ENCODE measurements at places on chromosomes 1 and 21. TPM values are rescaled to one million over a fixed set of nuclear protein-coding genes. Genes with fewer than 3 reads are reported as not detected.

GRCh38 chr1:198024782-198025181 lies 107.6 kb downstream of the LHX9 start:
- no peak for DNase-seq

DNA sequence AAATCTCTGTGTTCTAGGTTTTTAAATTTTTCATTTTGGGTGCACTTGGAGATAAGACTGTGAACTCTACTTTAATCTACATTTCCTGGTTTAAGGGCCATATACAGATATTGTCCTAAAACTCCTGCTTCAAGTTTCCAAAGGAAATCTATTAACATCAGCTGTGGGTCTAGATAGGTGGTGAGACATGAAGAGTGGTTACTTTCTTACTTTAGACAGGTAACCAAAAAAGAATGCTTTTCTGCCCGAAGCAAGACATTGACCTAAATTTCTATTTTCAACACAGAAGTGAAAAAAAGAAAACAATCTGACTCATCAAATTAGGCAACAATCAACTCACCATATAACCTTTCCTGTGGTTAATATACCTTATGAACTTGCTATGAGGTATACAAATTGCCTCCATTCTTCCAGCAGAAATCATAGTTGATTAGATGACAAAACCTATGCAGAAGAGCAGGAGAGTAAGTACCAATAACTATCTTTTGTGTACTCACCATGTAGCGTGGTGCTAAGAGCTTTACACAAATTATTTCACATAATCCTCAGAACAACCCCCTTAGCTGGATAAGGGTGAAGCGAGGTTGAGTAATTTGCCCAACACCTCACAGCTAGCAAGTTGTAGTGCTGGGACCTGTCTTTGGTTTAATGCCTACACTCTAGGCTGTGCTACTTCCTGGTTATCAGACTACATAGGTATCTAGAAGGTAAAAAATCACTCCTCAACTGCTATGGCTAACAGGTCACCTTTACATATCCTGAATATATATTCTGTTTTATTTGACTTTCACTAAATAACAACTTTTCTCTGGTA lies 23.4 kb upstream of the PTPN14 start:
- no peak for DNase-seq

GRCh38 chr21:46220275-46220810 lies 8.2 kb downstream of the LSS start:
- no peak for DNase-seq

GRCh38 chr21:40620386-40621145 lies 226.4 kb downstream of the DSCAM start:
- no peak for DNase-seq

DNA sequence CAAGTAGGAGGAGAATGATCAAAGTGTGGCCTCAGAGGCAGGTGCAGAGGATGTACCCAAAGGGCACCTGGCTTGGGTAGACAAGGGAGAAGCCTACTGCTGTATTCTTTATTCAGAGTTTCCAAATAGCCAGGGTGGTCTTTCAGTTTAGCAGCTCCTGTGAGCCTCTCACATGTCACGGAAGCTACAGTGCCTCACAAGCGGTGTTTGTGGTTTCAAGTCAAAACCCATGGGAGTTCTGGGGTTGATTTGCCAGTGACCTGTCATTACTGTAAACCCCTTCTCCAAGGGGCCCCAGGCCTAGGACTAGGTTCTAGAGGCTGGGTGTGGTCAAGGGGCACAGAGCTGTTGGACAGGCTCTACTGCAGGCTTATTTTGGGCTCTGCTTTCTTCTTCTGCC lies 10.2 kb upstream of the IL10 start:
- DNase-seq = no peak

DNA sequence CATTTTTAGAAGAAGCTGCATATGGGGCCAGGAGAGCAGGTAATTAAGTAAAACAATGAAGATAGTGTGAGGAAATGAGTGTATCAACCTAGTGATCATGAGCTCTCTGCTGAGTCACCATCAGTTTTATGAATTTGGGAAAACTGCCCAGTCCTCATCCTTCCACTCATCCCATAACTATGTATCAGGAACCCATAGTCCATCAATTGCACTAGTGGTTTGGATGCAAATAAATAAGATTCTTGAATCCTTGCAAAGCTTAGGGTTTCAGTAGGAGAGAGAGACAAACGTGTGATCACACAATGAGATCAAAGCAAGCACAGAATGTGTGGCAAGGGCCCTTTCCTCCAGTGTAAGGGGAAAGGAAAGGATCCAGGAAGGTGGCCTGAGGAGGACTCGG lies 145.6 kb downstream of the ZZZ3 start:
- no peak for DNase-seq

- DNase-seq = no peak
Measured at GRCh38 chr1:85280636-85281035, 4.2 kb upstream of the BCL10 start.

DNA sequence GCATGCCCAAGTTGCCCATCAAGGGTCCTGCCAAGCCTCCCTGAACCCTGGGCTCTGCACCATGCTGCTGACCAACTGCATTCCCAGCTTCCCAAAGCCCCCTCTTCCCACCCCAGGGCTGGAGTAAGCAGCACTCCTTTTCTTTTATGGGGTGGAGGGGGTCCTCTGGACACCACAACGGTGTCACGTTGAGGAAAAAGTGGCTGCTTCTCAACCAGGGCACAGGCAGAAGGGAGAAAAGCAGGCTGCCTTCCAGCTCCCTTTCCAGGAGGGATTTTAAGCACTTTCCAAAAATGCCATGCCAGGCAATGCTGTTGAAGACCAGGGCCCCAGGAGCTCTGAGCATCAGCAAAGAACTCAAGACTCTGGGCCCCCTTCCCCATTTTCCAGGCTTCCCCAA lies 691 bp downstream of the RIMS3 start:
- no peak for DNase-seq

DNA sequence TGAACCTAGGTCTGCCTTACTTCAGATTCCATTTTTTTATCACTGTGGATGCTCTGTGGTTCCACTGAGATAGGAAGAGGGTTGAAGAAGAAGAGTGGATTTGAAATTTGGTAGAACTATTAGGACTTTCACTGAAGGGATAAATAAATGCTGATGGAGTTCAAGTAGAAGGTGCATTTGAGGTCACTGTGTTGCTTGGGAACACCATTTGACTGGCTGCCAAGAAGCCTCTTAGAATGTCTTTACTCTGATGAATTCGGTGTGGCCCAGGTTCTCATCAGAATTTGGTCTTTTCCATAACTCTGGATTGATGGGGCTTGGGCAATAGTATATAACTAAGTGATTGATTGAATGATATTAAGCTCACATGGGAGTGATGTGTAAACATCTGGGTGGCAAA lies 11.9 kb downstream of the XPR1 start:
- DNase-seq = no peak

DNA sequence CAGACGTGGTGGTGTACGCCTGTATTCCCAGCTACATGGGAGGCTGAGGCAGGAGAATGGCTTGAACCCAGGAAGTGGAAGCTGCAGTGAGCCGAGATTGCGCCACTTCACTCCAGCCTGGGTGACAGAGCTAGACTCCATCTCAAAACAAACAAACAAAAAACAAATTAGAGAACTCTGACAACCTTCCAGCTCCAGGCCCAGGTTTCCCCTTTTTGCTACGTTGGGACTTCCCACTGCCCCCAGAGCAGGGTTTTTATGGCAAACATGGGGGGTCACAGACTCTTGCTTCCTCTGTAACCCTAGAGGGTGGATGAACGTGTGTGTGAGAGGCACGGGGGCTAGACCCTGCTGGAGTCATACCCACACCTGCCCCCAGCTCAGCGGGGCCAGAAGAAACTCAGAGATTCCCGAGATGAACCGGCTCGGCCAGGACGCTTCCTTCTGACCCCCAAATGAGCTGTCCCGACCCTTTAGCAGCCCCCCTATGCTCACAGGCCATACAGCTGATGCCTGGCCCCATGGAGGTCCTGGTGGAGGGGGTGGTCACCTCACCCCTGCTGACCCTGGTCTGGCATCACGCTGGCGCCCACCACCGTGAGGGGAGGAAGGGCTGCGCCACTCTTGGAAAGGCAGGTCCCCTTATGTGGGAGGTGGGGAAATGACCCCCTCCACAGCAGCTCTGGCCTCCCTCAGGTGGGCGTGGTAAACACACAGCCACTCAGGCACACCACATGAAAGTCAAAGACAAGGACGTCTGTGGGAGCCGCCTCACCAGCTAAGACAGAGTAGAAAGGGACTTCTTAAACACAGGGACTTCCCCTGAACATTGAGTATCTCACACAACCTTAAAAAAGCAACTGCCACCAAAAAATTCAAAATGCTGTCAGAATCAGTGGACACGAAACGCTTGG lies 7.1 kb downstream of the GPR157 start:
- DNase-seq = no peak

DNA sequence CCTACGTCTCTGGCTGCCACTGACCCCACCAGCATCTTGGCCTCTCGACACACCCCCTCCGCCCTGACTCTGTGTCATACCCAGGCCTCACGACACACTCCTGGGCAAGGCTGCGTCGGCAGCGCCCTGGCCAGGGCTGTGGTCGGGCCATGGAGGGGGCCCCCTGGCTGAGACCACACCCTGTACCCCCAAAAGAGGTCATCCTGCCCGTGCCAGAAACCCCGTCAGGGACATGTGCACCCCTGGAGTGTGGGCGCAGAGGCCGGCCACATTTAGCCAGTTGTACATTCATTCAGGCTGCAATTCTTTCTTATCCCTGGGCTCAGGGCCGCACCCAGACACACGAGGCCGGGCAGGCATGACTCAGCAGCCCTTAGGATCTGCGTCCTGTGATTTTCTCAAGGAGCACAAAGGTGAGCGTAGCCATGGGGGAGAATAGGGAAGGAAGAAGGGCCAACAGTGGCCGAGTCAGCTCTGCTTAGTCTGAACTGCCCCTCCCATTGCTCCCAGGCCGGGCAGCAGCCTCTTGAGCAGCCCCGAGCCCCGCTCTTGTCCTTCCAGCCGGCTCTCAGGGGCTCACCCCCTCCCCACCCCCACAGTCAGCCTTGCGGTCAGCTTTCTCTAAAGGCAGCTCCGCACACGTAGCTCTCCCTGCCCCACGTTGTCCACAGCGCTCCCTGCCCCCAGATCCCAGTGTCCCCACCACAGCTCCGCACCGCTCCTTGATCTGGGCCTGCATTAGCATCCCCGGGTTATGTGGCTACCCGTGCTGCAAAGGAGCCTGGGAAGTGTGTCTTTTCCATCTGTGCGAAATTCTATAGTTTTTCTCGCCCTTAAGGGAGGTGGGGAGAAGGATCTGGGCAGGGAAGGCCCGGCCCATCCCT lies 7.9 kb downstream of the CSTB start:
- DNase-seq = no peak

DNA sequence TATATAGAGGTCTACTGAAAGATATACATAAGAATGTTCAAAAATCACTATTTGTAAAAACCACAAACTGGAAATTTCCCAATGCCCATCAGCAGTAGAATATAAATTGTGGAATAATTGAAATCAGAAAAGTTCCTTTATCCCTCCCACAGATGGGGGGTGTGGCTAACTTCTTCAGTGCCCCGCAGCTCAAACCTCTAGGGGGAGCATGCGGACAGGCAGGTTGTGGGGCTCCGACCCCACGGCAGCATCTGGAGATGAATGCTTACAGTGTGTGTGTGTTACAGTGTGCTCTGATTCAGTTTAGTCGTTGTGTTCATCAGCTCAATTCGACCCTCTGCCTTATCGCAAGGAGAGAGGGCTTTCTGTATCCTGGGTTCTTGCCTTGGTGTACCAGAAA lies 262.1 kb upstream of the LRRC7 start:
- DNase-seq = no peak

DNA sequence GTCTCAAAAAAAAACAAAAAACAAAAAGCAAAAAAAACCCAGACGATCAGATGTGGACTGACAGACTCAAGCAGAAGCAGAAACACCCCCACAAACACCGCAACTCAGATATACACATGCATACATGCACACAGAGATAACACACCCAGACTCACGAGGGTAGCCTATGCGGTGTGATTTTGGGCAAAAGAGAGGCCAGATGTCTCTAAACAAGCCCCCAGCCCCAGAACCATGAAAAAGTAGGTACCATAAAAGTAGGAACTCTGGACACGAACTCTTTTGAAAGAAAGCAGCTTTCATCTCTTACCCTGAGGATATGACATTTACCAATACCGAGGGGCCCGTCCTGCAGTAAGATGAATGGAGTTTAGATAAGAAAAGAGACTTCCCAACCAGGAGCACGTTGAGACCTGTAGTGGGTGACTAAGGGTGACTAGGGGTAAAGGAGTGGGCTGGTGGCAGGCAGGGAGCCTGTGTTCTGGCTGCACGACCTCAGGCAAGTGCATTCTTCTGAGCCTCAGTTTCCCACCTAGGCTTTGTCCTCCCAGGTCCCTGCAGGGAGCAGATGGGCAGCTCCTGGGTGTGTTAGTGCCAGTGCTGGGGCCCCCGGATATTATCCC lies 1.5 kb upstream of the TINAGL1 start:
- no peak for DNase-seq

- no peak for DNase-seq
Measured at GRCh38 chr1:151311589-151312331, 15.5 kb downstream of the PI4KB start.

GRCh38 chr1:68506386-68506785 lies 9.5 kb upstream of the DEPDC1 start:
- DNase-seq = no peak

DNA sequence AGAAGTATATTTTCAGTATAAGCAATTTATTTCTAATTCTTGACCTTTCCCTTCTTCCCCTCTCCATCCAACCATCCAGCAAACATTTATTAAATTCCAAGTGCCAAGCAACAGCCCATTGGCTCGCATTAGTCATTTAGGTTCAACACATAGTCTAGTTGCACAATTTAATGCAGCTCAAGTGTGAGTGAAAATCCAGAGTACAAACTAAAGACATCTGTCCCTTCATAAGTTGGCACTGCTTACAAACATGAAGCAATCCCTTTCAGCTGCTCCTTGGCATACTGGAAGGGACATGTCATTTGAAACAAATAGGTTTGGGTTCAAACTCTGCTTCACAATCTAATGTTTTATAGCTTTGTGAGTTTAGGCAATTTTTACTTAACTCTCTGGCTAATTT lies 10.7 kb downstream of the CASQ2 start:
- no peak for DNase-seq

The HPDL gene
- polyA plus RNA-seq = 4.7 TPM

The DHX9 gene
- 284 TPM for polyA plus RNA-seq

The TMPRSS3 gene
- polyA plus RNA-seq = 2.2 TPM

The NOS1AP gene
- 10.0 TPM for polyA plus RNA-seq

The ATP1A4 gene
- 0.80 TPM for polyA plus RNA-seq

The UBE2U gene
- not detected for polyA plus RNA-seq

The KRTAP7-1 gene
- polyA plus RNA-seq = not detected

The SMCP gene
- polyA plus RNA-seq = not detected

The CDK18 gene
- 32.7 TPM for polyA plus RNA-seq

The CSMD2 gene
- polyA plus RNA-seq = 1.3 TPM

The TRIM58 gene
- 1.9 TPM for polyA plus RNA-seq

The MEGF6 gene
- polyA plus RNA-seq = 20.6 TPM

The ATP1A1 gene
- 858 TPM for polyA plus RNA-seq

The NPPB gene
- not detected for polyA plus RNA-seq

The MYCL gene
- polyA plus RNA-seq = 10.1 TPM

The RORC gene
- polyA plus RNA-seq = 0.65 TPM

The HES3 gene
- polyA plus RNA-seq = not detected

The COP1 gene
- polyA plus RNA-seq = 50.9 TPM

Measured in renal pelvis (tissue), 12 donors.